ENCODE measurements at places on chromosomes 3 and 15. TPM values are rescaled to one million over a fixed set of nuclear protein-coding genes. Genes with fewer than 3 reads are reported as not detected.

DNA sequence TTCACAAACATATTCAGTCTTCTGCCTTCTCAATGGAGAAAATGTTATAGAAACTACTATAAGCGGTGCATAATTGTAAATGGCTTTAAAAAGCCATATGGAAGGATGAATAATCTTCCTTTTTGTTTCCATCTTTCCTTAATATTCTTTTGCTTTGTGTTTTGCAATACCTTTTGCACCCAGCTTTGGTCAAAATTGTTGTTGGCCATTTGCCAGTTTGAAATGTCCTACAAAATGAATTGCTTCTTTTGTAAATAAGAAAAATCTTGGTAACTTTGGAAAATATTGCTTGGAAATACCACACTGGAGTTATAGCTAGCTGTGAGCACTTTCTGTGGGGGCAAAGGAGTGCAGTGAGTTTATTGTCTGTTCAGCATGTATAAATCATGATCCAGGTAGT lies 93.5 kb upstream of the NR2F2 start:
- no peak for DNase-seq

- DNase-seq = no peak
These were observed 241.6 kb downstream of the ZNF621 start for GRCh38 chr3:40766396-40766795.

GRCh38 chr3:13543253-13543652 lies 5.7 kb upstream of the FBLN2 start:
- no peak for DNase-seq

The ITIH1 gene
- not detected for total RNA-seq
